Esophagus squamous epithelium (tissue), 5 donors: ENCODE measurements at places on chromosomes 16 and 17.

DNA sequence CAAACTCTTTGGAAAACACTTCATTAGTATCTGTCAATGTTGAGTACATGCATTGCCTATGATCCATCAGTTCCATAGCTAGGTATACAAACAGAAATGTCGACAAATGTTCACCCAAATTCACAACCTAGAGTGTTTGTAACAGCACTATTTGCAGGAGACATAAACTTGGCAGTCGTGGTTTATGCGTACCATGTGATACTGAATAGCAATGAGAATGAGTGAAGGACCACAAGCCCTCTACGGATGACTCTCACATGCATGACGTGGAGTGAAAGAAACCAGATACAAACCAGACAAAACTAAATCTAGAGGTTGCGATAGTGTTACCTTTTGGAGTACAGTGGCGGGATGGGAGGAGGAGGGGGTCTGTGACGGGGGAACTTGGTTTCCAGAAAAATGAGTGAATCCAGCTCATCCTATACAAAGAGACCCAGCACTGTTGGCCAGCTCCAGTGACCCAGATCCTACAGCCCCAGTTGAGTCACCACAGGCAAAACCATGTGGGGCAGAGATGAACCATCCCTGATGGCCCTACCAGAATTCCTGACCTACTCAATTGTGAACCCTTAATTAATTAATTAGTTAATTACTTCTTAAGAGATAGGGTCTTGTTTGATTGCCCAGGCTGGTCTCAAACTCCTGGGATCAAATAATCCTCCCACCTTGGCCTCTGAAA, 15.9 kb upstream of the ULK2 start:
- no peak for DNase-seq

DNA sequence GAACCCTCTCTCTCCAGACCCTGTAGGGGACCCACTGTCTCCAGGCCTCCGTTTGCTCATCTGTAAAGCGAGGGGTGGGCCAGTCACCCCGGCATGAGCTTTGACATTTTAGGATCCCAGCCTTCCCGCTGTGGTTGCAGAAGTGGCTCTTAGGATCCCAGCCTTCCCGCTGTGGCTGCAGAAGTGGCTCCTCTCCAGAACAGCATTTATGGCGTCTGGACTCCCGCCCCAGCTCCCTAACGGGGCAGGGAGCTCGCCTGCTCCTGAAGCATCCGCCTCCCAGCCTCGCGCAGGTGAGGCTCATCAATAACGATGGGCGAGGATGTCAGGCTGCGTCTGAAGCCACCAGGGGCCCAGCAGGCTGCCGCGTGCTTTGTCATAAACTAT, 222.3 kb upstream of the TNRC6C start:
- no peak for DNase-seq

GRCh38 chr17:49223517-49224197, 6.9 kb downstream of the PHOSPHO1 start:
- no peak for DNase-seq

DNA sequence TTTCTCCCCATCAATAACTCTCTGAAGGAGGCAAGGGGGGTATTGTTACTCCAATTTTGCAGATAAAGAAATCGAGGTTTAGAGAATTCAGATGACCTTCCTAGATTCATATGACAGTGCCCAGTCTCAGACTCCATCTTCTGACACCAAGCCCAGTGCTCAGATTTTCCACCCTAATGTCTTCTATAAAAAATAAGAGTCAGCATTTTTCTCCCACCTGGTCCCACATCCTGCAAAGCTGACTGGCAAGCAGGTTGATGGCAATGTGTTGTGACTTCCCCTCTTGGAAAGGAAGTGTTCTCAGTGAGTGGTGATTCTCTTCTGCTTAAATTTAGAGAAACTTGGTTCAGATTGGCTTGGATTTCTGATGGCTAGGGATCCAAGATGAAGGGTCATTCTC, 129.4 kb downstream of the SOX9 start:
- DNase-seq: no peak

DNA sequence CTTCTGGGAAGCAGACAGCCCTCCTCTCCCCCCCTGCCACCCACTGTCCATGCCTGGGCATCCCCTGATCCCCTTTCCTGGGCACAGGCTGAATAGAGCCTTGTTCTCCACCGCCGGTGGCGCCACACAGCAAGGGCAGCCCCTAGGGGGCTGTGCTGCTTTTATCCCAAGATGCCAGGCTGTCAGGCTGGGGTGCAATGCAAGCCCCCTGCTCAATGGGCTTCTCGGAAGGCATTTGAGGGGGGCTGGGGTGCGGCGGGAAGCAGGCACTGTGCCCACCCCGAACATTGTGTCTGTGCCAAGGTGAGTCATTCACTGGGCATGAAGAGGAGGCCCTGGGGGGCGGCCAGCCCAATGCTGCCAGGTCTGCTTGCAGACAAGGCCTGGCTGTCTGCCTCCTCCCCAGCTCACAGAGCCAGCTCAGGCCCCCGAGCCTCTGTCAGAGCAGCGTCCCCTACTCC, 1.5 kb upstream of the GFAP start:
- no peak for DNase-seq

DNA sequence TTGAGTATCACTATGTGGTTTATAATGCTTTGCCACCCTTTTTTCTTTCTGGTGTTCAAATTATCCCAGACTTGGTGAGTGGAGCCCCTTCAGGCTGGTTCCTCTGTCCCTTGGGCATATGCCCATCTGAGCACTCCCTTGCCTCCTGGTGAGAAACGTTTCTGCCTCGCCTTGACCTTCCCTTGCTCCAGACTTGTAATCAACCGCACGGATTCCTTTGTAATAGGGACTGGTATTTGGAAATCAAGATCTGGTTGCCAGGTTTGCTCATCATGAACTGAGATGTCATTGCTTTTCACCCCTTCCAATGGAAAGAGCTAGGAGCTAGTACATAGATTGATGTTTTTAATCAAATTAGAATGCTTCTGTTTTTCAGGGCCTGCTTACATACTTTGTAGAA, 43.7 kb downstream of the SEC14L1 start:
- DNase-seq: no peak

DNA sequence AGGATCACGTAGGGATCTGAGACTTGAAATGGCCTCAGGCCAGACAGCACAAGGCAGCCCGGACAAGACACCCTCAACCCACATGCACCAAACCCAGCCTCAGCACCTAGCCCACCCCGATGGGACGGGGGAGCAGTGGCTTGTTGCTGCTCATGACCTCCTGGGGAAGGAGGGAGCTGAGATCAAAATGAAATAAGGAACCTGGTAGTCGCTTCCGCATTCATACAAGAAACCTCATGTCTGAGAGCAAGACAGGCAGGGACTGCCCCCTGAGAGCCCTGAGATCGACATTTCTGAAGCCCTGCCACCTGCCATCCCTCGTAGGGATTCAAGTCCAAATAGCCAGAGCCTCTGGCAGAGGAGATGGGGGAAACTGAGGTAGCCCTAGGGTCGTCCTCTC, 5.7 kb upstream of the CEP131 start:
- DNase-seq: no peak

- DNase-seq: no peak
These were observed 164.3 kb upstream of the PLCG2 start for GRCh38 chr16:81614654-81615359.

DNA sequence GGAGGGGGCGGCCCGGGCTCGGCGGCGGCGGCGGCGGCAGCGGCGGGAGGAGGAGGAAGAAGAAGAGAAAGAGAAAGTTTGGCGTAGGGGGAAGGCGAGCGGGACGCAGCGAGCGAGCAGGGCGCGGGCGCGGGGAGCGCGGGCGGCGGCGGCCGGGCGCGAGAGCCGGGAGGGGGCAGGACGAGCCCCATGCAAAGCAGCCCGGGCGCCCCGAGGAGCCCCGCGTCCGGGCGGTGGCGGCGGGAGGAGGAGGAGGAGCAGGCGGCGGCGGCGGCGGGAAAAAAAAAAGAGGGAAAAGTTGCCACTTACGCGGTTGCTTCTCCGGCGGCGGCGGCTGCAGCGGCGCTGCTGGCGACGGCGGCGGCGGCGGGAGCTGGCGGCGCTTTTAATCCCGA, 10.3 kb upstream of the ZFHX3 start:
- no peak for DNase-seq

GRCh38 chr17:73683771-73684170, 39.5 kb upstream of the SDK2 start:
- DNase-seq: no peak

DNA sequence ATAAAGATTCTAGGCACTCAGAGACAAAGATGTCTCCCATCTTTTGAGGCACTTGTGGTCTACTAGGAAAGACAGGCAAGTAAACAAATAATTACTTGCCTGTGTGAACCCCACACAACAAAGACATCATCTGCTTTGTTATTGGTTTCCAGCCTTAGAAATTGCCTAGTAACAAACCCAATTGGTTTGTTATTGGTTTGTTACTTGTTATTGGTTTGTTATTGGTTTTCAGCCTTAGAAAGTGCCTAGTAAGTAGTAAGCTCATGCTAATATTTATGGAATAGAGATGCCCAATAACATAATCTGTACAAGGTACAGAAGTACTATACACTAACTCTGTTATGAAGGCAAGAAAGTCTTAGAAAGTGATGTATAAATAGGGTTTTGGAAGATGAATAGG, 67.1 kb downstream of the ASIC2 start:
- DNase-seq: no peak

DNA sequence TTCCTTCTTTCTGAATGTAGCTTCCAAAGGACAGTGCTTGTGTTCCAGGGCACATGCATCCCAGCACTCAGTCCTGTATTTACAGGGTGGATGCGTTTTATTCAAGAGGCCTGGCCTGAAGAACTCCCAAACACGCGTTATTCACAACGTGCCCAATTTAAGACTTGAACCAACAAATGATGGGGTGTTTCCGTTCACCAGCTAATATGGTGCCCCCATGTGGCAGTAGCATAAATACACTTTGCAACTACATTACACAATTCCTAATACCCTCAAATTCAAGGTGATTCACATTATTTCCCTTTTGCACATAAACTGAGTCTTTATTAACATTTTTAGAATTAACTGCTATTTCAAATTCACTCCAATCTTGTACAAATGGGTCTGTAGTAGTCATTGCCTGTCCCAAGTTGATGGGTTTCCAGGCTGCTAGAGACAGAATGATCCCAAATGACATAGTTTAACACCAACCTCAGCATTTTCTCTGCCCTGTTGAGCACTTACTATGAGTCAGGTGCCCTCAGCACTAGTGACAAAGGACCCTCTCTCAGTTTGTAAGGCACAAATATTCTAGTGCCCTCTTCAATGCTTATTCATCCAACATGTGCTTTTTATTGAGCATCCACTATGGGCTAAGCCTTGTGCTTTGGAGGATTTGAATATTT, 26.9 kb downstream of the HSD17B2 start:
- DNase-seq: no peak
